Prostate gland (tissue), 2 donors: ENCODE measurements at places on chromosomes 11 and 22.

GRCh38 chr11:127472505-127472904, 471.9 kb upstream of the KIRREL3 start:
- DNase-seq = no peak

DNA sequence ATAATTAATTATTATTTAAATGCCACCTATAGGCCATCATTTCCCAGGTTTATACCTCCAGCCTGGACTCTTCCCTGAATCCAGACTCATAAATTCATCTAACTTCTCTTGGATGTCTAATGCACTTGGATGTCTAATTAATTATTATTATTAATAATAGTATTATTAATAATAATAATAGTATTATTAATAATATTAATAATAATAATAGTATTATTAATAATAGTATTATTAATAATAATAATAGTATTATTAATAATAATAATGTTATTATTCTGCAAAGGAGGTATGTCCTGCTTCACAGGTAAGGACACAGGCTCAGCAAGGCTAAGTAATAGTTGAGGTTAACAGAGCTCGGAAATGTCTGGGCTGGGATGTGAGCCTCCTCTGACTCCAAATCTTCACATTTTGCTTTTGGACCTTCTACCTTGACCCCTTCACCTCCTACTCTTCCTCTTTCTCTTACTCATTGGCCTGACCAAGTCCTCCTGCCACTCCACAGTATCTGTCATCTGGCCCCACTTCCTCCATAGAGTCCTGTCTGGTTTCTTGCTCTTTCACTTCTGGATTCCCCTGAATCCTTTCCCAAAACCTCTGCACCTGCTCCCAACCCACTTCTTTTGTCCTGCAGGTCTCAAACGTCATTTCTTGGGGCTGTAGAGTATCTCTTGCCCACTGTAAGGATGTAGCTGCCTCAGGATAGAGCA, 8.0 kb downstream of the RIBC2 start:
- no peak for DNase-seq

DNA sequence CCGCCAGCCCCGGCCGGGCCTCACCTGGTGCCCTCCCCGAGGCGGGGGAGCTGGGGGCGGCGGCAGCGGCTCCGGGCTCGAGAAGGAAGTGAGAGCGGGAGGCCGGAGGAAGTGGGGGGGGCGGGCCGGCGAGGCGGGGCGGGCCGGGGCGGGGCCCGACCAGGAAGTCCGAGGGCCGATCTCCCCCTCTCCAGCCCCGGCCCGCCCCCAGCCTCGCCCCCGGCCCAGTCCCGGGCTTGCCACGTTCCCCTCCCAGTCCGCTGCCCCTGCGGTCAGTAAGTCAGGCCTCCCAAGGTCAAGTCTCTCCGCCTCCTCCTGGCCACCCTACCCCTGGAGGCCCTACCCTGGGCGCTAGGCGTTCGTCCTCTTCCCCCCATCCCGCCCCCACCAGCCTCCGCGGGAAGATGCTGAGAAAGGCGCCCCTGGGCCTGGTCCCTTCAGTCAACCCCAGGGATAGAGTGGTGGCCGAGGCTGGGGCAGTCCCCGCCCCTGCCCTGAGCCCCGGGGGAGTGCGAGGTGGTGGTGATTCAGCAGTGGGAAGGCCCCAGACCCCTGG, at the start of gene RHOG:
Gene RHOG (minus strand): TSS at position 90 of the 556 bp plus-strand sequence. CDS start 12,821 bp downstream, outside the sequence.
- DNase-seq = peak; percentile 71

GRCh38 chr22:33886696-33887095, 33.6 kb downstream of the LARGE1 start:
- DNase-seq = peak; percentile 56

DNA sequence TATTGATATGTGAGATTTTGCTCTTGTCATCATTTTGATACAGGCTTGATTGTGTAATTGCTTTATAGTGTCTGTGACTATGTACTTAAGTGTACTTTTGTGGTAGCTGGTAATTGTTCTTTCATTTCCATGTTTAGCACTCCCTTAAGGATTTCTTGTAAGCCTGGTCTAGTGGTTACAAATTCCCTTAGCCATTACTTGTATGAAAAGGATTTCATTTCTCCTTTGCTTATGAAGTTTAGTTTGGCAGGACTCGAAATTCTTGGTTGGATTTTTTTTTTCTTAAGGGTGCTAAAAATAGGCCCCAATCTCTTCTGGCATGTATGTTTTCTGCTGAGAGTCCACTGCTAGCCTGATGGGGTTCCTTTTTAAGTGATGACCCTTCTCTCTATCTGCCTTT, 346.8 kb downstream of the JRKL start:
- DNase-seq = no peak

- DNase-seq = no peak
Measured at GRCh38 chr11:11589437-11589836, 32.4 kb downstream of the GALNT18 start.

- no peak for DNase-seq
Measured at GRCh38 chr11:15179167-15179566, 64.4 kb downstream of the INSC start.

DNA sequence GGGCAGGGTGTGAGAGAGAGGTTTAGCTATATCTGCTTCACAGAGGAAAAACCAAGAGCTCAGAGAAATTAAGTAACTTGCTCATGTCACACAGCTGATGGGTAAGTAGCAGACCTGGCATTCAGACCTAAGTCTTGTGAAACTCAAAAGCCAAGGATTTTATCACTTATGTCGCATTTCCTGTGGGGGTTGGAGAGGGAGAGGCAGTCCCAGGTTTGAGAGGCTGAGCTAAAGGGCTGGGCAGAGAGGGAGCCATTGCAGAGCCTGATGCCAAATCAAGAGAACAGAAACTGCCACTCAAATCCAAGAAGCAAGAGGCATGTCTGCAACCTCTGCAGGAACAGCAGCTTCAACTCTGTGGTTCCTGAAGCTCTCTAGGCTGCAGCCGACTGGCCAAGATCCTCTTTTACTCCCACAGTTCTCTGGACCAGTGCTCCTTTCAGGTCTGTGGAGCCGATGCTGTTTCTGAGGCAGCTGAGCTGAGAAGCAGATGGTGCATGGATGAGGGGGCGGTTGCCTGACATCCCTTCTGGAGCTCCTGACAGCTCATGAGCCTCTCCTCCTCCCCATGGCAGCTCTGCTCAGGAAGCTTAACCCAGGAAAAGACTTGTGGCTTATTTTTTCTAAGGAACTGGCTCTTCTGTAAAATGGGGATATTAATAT, 47.6 kb upstream of the NAV2 start:
- no peak for DNase-seq

- DNase-seq = no peak
Measured at GRCh38 chr11:48007677-48008076, 27.3 kb downstream of the PTPRJ start.

DNA sequence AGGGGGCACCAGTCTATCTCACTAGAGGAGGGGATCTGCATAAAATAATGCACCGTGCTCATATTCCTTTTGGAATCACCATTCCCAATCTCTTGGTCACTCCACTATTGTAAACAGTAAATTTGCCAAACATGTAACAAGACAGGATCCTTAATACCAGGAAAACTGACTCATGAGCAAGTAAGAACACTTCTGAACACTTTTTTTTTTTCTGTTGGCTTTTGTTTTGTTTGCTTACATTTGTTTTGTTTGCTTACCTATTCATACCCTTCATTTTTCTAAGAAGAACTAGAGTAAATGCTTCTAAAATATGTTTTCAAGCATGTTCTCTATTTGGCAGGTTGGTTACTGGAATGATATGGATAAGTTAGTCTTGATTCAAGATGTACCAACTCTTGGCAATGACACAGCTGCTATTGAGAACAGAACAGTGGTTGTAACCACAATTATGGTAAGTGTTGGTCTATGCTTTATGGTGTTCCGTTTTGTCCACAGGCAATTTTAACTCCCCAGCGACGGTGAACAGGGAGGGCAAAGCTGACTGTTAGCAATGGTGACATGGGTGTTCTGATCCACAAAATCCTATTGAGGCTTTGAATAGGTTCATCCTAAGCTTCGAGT, 111.8 kb downstream of the MSANTD4 start:
- DNase-seq = no peak

DNA sequence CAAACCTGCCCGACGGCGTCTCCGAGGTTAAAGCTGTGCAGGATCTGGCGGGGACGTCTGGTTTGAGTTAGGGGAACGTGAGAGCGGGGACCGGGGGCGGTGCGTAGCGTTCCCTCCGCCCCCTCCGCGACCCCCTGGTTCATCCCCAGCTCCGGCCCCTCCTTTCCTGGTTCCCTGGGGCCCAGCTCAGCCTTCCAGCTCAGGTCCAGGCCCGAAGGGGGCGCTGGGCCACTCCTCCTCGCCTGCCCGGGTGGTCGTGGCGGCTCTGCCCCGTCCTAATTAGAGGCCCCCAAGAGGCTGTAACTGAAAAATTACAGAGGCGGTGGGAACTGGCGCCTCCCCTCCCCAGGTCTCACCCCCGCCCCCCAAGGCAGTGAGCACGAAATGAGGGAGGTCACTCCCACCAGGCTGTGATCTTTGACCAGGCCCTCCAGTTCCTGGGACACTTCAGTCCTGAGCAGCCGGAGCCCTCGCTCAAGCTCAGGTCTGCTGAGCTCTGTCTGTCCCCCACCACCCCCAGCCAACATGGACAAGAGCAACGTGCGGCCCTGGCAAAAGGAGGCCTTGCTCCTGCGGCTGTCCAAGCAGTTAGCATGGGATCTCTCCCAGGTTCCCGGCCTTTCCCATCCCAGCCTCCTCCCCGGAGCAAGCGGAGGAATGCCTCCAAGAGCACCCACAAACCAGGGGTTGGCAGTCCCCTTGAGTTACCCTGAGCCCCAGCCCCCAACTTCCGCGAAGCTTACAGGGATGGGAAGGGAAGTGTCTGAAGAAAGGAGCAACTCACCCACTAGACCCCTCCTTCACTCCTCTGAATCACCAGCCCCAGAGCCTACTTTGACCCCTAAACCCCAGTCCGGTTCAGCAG, 3.3 kb downstream of the CD248 start:
- no peak for DNase-seq

- DNase-seq = no peak
Measured at GRCh38 chr11:102345904-102346303, 1.1 kb upstream of the BIRC2 start.

DNA sequence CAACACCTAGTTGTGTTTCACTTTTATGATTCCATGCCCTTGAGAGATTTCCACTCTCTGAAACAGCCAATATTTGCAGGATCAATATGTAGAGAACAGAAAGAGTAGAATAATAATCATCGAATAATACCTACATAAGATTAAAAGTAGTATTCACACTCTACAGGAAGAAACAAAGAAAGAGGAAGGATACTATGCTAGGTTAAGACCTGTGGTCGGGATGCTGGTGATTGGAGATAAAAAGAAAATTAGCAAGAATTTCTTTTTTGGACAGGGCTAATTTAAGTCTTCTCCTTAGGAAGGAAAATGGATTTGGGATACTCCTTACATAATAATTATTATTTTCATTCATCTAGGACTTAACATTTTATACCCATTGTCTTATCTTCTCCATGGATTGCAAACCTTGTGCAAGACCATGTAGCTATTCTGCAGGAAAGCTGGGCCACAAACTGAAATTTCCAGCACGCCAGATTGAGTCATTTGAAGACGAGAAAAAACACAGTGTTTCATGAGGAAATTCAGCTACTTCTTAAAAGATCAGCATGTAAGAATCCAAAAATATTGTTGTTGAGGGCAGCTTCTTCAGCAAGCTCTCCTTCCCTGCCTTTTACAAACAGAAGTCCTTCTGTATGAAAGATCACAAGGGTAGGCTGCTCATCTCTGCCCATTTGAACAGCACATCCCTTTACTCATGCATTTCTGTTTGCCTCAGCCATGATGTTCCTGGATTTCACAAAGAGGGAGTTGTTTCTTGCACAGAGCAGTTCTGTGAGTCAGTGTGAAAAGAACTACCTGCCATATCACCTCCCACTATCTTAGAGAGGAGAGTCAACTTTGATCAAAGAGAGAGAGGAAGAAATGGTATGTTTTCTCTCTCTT, 90.7 kb downstream of the FAM76B start:
- no peak for DNase-seq

GRCh38 chr11:111951565-111951964, 14.4 kb downstream of the DIXDC1 start:
- DNase-seq = no peak

DNA sequence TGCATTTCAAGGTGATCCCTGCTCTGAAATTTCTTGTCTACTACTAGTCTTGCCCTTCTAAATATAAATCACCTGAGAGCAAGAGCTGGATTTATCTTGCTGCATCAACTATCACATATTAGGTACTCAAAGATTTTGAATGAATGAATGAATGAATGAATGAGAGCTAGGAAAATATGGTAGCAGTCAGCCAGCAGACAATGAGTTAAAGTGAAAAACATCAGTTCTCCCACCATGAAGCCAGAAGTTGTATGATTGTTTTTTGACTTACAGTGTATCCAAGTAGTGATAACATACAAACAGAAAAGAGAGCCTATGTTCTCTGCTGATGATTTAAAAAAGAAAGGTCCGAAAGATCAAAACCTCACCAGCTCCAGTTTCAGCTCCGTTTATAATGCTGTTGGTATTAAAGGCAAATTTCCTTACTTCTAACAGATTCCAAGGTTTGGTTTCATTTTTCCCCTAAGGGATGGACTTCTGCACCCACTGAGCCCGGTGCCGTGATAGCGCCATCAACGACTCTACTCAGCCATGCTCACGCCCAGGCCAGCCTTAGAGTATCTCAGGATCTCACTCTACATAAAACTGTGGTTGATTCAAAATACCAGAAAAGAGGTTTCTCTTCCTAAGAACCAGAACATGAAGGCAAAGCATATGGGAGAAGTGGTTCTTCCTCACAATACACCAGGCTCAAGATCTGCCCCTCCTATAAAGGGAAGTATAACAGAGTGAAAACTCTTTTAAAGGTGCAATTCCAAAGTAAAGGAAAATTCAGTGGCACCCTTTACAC, 92.0 kb downstream of the SGSM3 start:
- no peak for DNase-seq

- DNase-seq = no peak
Measured at GRCh38 chr11:115911613-115912346, 407.6 kb upstream of the CADM1 start.

GRCh38 chr11:22449441-22449840, 111.3 kb downstream of the SLC17A6 start:
- no peak for DNase-seq

DNA sequence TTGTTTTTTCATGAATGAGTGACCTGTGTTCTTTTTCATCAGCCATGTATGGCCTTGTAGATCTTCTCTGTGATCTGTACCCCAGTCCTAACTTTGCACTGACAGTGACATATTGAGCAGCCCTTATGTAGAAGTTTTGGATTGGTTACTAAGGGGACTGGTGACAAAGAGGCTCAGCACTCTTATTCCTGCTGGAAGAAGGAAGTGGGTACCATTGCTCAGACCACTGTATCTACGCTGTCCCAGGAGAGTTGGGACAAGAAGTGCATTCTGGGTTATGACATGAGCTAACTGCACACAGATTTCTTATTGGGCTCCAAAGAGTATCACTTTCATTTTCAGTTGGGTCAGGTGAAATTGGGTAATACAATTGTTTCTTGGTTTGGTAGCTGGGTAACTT, 107.8 kb upstream of the RASSF10 start:
- DNase-seq = no peak

- DNase-seq = no peak
Measured at GRCh38 chr11:41666951-41667653, 207.7 kb upstream of the LRRC4C start.
